ENCODE measurements at places on chromosomes 2 and 18.

- DNase-seq: no peak
Observed at GRCh38 chr2:204583773-204584172, 38.5 kb downstream of the PARD3B start.

- no peak for DNase-seq
Observed at GRCh38 chr2:15956230-15956629, 15.9 kb downstream of the MYCN start.

GRCh38 chr18:8620845-8621244, 11.6 kb downstream of the RAB12 start:
- no peak for DNase-seq

DNA sequence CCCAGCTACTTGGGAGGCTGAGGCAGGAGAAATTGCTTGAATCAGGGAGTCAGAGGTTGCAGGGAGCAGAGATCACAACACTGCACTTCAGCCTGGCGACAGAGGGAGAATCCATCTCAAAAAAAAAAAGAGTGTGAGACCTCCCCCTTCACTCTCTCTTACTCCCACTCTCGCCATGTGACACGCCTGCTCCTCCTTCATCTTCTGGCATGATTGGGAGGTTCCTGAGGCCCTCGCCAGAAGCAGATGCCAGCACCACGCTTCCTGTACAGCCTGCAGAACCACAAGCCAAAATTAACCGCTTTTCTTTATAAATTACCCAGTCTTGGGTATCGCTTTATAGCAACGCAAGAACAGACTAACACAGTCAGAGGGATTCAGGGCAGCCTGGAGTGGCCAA, 66.3 kb upstream of the CREB1 start:
- no peak for DNase-seq

DNA sequence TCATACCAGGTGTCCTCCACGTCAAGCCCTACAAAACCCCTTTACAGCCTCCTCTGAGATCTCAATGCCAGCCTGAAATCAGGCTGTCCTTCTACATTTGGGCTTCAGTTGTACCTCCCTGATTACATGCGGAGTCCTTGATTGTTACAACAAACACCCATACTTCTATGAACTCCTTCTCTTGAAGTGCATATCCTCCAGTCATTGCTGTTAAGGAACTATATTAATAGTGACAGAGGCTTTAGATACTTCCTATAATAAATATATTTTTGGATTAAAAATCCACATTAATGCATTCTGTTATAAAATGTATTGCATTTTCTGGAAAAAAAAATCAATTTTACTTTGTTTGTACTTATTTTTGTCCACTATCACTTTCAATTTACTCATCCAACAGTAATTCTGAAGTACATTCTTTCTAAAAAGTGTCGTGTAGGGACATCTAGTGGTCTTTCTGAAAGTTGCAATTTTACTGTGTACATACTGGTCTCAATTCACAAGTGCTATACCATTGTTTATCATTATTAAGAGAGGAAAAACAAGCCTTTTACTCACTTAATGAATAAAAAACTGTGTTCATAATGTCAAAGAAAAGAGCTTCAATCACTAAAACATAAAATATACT, 316.4 kb downstream of the DSEL start:
- peak; percentile 34 for DNase-seq

Data from NCI-H526 (cell line).